ENCODE measurements at places on chromosomes 2 and 18.

DNA sequence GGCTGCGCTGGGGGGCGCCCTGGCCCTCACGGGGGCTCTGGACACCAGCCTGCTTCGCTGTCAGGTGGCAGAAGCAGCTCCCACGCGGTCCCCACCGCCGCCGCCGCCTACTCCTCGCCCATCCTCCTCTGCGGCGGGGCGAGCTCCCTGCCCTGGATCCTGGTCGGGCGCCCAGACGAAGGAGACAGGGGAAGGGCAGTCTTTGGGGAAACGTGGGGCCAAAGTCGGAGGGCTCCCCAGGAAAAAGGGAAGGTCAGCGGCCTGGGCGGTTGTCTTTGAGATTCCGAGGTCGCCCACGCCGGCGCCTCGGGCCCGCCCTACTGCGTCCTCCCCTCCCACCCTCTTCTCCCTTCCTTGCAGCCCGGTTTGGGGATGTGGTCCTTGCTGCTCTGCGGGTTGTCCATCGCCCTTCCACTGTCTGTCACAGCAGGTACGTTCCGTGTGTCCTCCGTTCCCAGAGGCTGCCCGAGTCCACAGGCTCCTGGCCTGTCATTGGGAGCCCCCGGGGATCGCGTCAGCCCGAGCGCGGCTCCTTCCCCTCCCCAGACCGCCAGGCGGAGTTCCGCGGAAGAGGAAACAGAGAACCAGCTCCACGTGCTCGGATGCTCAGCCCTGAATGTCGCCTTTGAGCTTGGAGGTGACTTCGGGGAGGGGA, 800 bp downstream of the IL1RL2 start:
- H3K36me3 ChIP-seq = no peaks in the 10 kb centered on the region
- H3K27me3 ChIP-seq = peaks cover 50% of the 10 kb centered on the region
- DNase-seq = peak; percentile 48
- no peak overlapping the region for H3K27ac ChIP-seq

DNA sequence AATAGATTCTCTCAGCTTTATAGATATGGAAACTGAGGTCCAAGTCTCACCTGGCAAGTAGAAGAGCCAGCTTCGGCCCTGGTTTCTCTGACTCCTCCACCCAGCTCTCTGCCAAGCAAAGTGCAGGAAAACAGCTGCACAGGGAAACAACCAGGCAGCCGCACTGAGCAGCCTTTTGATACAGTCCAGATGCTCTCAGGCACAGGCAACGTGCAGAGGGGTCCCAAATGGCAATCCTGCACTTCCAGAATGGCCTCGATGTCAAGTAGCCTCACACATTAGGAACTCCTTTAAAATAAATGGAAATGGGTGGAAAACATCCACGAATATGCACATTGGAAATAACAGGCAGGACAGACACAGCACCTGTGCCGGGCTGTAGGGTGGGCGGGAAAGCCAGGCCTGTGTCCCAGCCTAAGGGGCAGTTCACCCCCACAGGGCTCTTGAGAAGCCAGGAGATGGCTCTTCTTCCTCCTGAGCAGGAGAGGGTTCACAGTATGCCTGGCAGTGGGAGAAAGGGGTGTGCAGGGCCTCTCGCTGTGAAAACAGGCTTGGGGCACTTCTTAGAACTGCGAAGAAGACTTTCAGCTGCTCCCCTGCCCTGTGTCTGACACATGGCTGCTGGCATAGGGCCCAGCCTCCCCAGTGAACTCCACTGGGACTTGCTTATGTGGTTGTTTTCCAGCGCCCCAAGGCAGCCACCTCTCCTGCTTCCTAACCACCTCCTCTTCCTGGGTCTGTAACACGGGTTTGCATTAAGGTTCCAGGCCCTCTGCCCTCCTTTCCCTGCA, 63.9 kb upstream of the TUBA3E start:
- peaks cover 36% of the 10 kb centered on the region for H3K27me3 ChIP-seq
- no peak overlapping the region for H3K4me3 ChIP-seq
- peak; percentile 45 for DNase-seq
- H3K4me1 ChIP-seq = no peaks in the 10 kb centered on the region
- no peaks in the 10 kb centered on the region for H3K36me3 ChIP-seq

DNA sequence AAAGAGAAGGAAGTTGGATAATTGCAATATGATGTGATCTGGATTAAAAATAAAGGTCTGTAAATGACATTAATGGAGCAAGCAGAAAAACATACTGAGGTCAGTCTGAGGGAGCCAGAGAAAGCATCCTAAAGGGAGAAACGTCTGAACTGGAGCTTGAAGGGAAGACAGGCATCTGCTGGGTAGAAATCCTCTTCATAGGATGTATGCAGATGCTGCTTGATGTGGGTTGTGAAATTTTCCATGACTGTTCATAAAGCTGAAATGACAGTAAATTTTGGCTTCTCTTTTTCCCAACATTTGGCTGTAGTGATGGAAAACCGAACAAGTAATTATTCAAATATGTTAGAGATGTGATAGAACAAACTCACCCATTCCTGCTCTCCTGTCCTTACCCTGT, 287.6 kb downstream of the CAMKMT start:
- DNase-seq = no peak
- no peak overlapping the region for H3K4me3 ChIP-seq
- H3K4me1 ChIP-seq = no peaks in the 10 kb centered on the region
- no peaks in the 10 kb centered on the region for H3K36me3 ChIP-seq
- no peak overlapping the region for H3K27ac ChIP-seq

DNA sequence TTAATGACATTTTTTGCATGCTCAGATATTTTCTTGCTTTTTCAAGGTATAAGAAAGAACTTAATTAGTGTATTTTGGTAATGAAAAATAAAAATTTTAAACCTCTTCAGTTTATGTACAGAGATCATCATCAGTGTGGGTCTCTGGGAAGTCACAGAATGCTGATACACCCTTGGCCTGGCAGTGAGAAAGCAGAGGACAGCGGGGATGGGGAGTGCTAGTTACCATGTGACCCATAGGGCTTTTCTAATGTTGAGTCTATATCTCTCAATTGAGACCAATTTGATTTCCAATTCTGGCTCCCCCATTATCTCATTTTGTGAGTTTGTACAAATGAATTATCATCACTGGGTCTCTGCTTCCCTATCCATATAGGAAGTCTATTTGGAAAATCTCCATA, 305.7 kb downstream of the CYRIA start:
- no peaks in the 10 kb centered on the region for H3K4me1 ChIP-seq
- H3K36me3 ChIP-seq = no peaks in the 10 kb centered on the region
- H3K27ac ChIP-seq = no peak overlapping the region
- no peak for DNase-seq
- no peak overlapping the region for H3K4me3 ChIP-seq

DNA sequence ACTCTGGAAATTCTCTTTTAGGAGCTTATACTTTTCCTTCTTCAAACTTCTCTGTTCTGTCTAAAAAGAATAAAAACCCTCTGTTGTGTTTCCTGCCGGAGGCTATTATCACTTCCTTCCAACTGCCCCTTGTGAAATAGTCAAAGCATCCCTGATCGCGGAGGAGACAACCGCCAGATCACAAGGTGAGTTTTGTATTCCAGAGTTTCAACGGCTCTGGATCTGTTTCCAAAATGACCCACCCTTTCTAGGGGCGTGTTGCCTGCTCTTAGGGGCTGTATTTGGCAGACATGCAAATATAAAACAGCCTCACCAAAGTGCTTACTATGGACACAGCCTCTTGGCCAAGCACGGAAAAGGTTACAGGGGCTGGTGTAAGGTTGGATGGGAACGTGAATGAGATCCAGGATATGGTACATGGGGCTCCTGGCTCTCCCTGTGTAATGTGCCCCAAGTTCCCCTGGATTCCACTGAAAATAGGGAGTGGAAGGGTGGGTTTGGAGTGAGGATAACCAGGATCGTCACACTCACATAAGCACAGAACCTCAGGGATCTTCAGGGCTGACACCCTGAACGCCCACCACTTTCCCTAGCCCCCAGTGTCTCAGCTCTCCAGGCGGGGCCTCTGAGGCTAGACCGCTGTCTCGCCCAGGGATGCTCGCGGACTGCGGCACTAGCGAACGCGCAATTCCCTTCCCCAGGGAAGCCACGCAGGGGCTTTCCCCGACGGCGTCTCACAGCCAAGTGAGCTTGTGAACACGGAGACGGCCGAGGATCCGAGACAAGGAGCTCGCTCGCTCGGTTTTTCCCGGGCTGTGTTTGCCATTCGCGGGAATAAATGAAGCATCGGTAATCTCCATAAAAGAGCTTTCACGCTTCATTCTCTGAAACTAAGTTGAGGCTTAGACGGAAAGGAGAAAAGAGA, 14.4 kb downstream of the EN1 start:
- no peaks in the 10 kb centered on the region for H3K36me3 ChIP-seq
- peaks cover 100% of the 10 kb centered on the region for H3K27me3 ChIP-seq
- H3K27ac ChIP-seq = no peak overlapping the region
- peaks cover 7% of the 10 kb centered on the region for H3K4me1 ChIP-seq
- DNase-seq = peak; percentile 52

DNA sequence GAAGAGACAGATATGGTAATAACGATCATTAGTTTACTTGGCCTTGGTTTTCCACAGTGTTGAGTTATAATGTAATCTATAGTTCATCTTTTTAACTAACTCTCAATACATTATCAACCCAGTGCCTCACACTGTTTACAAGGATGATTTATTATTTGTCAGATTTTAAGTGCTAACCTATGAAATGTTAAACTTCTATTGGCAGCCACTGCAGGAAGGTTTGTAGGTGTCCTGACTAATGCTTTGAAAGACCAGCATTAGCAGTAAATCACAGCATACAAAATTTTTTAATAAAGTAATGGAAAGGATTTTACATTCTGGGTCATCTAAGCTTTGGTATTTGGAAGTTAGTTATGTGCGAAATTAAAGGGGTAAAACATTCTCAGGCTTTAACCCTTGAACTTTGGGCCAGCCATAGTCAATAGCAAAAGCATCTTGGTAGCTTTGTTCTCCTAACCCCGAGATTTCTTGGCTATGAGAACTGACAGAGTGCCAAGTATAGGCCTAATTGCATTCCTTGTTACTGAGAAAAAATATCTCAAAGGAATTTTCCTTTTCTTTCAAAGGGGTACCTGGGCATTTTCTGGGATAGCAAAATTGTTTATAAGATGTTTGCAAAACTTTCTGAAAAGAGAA, 30.6 kb downstream of the SPATS2L start:
- no peak overlapping the region for H3K27ac ChIP-seq
- DNase-seq = no peak
- no peaks in the 10 kb centered on the region for H3K27me3 ChIP-seq
- H3K4me3 ChIP-seq = no peak overlapping the region
- no peaks in the 10 kb centered on the region for H3K4me1 ChIP-seq

- H3K27me3 ChIP-seq = no peaks in the 10 kb centered on the region
- no peak overlapping the region for H3K4me3 ChIP-seq
- peak overlapping the region; percentile 54 for H3K27ac ChIP-seq
- no peak for DNase-seq
- H3K36me3 ChIP-seq = peaks cover 9% of the 10 kb centered on the region
Observed at GRCh38 chr2:9406529-9407362, 16.6 kb downstream of the ITGB1BP1 start.

- no peaks in the 10 kb centered on the region for H3K36me3 ChIP-seq
- no peak overlapping the region for H3K4me3 ChIP-seq
- no peaks in the 10 kb centered on the region for H3K4me1 ChIP-seq
- peak; percentile 91 for DNase-seq
- H3K27me3 ChIP-seq = no peaks in the 10 kb centered on the region
Observed at GRCh38 chr18:46148810-46149209, 44.6 kb downstream of the HAUS1 start.

GRCh38 chr18:32048507-32049091, 30.0 kb downstream of the RNF125 start:
- no peak overlapping the region for H3K27ac ChIP-seq
- H3K27me3 ChIP-seq = no peaks in the 10 kb centered on the region
- H3K36me3 ChIP-seq = peaks cover 87% of the 10 kb centered on the region

All from endodermal cell (in vitro differentiated cells).